M059J (cell line): ENCODE measurements at places on chromosomes 1 and 21. TPM values are rescaled to one million over a fixed set of nuclear protein-coding genes. Genes with fewer than 3 reads are reported as not detected.

DNA sequence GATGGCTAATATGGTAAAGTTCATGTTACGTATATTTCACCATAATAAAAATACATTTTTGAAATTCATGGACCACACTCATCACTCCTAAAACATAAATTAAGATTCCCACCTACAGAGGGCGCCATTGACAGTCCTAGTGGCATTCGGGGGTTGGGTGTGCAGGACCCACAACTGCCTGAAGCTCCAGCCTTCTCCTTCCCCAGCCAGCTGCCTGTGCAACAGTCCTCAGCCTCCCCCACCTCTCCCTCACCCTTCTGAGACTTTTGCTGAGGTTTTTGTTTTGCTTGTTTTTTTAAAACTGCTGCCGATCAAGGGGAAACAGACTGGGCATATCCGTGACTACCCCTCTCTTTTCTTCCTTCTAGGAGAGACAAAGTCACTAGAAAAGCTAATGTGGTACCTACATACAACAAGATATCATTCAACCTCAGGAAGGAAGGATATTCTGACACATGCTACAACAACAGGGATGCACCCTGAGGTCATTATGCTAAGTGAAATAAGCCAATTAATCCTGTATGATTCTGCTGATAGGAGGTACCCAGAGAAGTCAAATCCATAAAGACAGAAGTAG, 9.2 kb upstream of the EVA1C start:
- peak; percentile 75 for DNase-seq

- no peak for DNase-seq
Observed at GRCh38 chr1:119055568-119055967, 67.4 kb upstream of the TBX15 start.

DNA sequence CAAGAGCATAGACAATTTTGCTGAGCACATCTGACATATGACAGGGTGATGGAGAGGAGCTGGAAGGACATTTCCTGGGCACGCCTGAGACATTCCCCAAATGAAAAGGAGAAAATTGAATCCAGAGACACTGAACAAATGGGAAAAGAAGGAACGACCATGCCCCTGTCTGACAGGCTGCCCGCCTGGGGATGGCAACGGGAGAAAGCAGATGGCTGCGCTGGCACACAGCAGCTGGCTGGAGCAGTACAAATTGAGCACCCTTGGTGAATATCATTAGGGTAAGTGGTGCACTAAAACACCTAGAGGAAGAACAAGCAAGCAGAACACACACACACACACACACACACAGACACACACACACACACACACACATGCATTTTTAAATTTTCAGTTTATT, 174.3 kb upstream of the DUSP10 start:
- DNase-seq, result no peak

GRCh38 chr1:25773441-25774125, 26.4 kb upstream of the SELENON start:
- peak; percentile 95 for DNase-seq

GRCh38 chr1:77538956-77539518, 143.4 kb downstream of the ZZZ3 start:
- peak; percentile 92 for DNase-seq

DNA sequence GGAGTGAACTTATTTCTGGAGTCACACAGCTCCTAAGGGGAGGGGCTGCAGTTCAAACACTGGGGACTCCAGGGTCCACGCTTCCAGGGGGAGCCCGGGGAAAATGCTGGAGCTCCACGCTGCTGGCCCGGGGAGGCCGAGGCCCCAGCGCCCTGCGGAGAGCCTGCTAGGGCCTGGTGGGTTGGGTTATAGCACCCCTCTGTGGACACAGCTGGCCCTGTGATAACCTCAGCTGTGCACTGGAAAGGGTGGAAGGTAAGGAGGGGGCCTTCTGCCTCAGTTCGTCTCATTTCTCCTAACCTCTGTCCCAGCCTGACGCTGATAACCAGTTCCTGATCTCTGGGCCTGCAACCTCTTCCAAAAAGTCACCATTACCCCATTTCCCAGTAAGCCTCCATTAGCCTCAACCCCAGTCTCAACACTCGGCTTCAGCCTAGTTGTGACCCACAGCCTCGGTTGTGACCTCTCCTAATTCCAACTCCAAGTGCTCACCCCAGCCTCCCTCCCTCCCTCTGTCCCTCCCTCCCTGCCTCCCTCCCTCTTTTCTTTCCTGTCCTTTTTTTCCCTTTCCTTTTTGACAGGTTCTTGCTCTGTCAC, 7.1 kb downstream of the NBL1 start:
- peak; percentile 39 for DNase-seq

- DNase-seq, result no peak
Observed at GRCh38 chr1:26361605-26362122, 7.7 kb upstream of the CRYBG2 start.

DNA sequence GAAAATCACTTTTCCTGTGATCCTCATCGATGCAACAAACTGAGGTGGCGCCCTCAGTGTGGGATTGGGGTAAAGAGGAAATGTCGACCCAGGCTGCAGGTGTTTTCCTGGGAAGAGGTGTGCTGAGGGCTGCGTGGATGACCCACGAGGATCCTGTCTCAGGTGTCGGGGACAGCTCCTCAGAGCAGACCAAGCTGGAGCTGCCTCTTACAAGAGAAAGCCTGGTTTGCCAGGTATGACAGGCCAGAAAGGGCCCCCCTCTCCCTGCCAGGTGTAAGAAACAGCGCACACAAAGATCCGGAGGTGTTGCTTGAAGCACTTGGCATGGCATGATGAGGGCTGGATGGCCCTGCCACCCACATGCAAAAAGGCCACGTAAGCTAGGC, 12.6 kb downstream of the FHAD1 start:
- no peak for DNase-seq

DNA sequence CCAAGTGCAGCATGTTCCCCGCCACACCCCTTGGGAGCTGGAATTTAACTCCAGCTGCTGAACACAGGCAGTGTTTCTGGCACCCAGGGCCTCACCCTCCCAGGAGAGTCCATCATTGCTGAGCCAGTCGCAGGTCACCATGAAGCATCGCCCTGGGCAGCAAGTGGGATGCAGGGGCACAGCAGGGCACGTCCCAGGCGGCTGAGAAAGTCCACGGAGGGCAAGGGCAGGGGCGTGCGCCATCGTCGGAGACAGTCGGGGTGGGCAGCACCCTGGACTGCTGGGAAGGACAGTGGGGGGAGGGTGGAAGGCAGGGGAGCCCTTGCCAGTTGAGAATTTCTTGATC, 69.2 kb upstream of the PDE9A start:
- no peak for DNase-seq

DNA sequence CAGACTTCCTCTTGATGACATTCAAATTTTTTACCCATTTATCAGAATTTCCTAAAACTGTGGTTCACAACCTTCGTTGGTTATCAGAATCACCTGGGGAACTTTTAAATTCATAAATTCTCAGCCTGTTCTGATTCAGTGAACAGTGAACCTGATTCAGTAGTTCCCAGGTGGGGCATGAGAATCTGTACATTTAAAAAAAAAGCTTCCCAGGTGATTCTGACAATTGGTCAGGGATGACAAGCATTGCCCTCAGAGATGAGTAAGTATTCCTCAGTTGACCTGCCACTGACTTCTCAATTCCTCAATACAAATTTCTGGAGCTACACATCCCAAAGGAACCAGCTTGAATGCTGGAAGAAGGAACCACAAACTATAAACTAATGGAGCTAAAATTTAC, 23.5 kb upstream of the CR2 start:
- no peak for DNase-seq

SHISA4 gene
- total RNA-seq, result 63.9 and 64.2 TPM in 2 replicates

KLHDC8A gene
- not detected in 2 replicates for total RNA-seq

CRYAA gene
- not detected in 2 replicates for total RNA-seq
